Stimulated activated CD8-positive, alpha-beta memory T cell treated with anti-CD3 and anti-CD28 coated beads, Interleukin-4, amount 100 ng/mL, for 4 hours (primary cell): ENCODE measurements at places on chromosomes 4 and X.

GRCh38 chr4:182179751-182180150 lies 63.5 kb upstream of the TENM3 start:
- DNase-seq = no peak

- no peak for DNase-seq
These were observed 168.4 kb upstream of the TENM3 start for GRCh38 chr4:182074810-182075209.

DNA sequence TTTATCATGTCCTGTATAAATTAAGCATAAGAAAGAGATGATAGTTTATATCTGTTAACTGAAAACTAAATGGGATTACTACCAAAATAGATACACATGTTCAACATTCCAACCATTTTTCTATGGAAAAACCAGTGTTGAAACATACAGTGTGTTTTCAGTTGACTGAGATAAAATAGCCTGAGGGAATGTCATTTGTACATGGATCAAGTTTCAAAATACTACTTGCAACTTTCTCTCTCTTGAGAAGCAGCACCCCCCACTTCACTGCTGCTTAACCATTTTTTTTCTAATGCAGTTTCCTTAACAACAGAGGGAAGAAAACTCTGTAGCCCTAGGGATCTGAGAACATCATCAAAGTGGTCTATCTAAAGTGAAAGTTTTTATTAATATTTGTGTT lies 70.8 kb downstream of the NPNT start:
- no peak for DNase-seq

DNA sequence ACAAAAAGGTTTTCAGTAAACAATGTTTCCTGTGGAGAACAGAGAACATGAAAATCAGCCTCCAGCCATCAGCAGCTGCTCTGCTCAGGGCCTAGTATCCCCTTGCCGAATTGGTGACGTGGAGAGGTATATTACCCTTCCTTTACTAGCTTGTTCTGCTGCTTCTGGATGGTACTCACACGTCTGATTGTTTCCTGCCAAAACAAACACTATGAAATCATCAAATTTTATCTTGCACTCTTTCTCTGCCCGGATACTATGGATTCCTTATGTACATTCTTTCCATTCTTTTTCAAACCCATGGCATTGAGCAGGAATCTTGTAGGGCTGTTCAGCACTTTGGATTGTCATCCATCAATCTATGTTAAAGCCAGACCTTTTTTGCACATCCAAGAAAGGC lies 18.8 kb upstream of the METAP1 start:
- no peak for DNase-seq

DNA sequence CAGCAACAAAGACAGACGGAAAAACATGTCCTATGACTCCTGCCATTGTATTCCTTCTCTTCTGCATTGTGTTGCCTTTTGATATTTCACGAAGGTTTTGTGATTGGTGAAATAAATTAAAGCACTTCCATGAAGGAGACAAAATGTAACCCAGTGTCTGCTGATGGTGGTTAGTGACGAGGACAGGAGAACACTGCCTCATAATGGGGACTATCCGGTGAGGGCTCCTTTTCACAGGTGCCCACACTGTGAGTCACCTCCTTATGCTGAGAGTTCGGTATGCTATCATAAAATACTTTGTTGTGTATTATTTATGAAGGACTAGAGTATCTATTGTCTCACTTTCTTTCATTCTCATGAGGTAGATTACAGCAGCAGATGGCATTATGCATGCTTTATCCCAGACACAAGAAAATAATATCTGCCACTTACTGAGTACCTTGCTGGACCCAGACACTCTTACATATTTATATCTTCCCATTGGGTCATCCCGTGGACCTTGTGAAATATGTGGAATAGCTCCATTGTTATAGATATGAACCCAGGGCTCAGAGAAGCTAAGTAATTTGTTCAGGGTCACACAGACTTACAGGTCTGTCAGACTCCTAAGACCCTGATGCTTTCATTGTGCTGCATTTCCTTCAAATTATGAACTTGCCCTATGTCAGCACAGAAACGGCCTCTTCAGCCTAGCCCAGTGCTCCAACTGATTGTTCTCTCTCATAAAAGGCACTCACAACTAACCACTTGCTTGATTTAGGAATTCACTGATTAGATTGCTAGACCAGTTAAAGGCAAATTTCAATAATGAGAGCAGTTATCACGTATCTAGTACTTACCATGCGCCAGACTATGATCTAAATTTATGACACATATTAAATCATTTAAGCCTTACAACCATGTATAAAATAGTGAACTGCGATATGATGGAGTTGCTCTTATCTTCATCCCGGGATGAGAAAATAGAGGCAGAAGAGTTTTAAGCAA lies 31.2 kb downstream of the PLS3 start:
- DNase-seq = no peak

DNA sequence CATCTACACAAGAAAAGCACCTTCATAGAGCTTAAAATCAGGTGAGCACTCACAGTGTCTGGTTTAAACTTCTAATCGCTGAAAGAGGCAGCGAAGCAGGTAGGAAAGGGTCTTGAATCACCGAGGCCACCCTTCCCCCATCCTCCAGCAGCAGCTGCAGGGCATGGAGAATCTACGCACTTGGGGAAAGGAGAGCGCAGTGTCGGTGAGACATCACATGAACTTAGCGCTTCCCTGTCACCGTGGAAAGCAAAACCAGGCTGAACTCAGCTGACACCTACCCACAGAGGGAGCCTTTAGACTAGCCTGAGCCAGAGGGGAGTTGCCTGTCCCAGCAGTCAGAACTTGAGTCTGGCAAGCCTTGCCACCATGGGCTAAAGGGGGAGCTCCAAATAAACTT lies 197.2 kb upstream of the ZFP42 start:
- no peak for DNase-seq

GRCh38 chr4:66062044-66062443 lies 391.8 kb upstream of the EPHA5 start:
- DNase-seq = no peak

DNA sequence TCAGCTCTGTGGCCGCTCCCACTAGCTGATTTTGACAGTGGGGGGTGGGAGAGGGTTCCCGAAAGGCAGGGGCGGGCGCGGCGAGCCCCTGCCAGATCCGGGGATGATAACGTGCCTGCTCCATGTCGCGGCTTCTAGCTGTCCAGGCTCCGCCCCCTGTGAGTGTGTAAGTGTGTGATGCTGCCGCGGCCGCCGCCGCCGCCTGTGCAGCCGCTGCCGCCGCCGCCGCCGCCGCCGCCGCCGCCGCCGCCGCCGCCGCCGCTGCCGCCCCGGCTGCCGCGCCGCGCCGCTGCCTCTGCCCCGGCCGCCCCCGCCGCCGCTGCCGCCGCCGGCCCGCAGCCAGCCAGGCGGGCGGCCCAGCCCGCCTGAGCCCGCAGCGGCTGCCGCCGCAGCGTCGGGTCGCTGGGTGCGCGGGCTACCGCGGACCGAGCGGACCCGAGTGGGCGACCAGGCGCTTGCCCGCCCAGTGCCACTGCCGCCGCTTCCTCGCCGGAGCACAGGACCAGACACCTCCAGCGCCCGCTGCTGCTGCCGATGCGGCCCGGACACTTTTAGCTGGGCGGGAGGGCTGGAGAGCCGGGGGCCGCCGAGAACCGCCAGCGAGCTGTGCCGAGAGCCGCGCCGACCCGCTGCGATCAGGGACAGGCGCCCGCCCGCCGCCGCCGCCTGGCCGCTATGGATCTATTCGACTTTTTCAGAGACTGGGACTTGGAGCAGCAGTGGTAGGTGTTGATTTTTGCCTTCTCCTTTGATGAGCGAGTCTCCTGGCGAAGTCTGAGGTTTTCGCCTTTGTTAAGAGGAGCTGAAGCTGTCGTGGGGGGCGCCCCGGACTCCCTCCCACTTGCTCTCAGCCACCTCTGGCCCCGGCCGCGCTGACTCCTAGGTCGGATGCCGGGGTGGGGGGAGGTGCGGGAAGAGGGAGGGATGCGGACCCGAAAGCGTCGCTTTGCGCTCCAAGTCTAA lies at the start of gene AFF2:
Gene AFF2, plus strand, starts transcription at position 195 of the 963 bp plus-strand sequence. Its CDS starts 481 bp downstream, at position 676.
- no peak for DNase-seq

DNA sequence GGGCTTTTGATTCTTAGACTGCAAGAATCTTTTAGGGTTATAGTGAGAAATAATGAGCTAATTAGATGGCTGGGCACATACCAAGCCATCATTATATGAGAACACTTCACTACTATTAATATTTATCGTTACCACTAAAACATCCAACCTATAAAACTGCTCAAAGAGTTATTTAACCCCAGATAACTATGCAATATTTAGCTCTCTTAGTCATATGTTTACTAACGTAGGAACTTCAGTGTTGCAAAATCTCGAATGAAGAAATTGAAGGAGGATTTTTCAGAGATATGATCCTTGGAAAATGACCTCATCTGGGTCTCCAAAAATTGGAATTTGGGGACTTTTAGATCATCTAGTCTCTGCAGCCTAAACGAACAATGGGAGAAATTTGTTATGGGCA lies 265.0 kb upstream of the RPS6KA3 start:
- DNase-seq = no peak
